Myometrial cell (primary cell): ENCODE measurements at places on chromosomes 4 and X. TPM values are rescaled to one million over a fixed set of nuclear protein-coding genes. Genes with fewer than 3 reads are reported as not detected.

GAGE1 gene
- total RNA-seq: not detected in 2 replicates

UGT2B17 gene
- not detected in 2 replicates for total RNA-seq

VSIG1 gene
- total RNA-seq: 0.35 TPM in 1 of 2 replicates, not detected in the other

CSN3 gene
- total RNA-seq: not detected in 2 replicates

SLIT2 gene
- 37.8 and 47.0 TPM in 2 replicates for total RNA-seq

JCHAIN gene
- total RNA-seq: 1.7 and 1.9 TPM in 2 replicates

FAM47A gene
- total RNA-seq: not detected in 2 replicates

ATP11C gene
- total RNA-seq: 25.1 and 42.7 TPM in 2 replicates

SLC6A14 gene
- total RNA-seq: not detected in 2 replicates

ENPP6 gene
- total RNA-seq: not detected in 2 replicates

GPM6B gene
- total RNA-seq: 0.29 and 0.35 TPM in 2 replicates

PNMA3 gene
- total RNA-seq: not detected in 2 replicates

XPNPEP2 gene
- total RNA-seq: 1.7 TPM in 1 of 2 replicates, not detected in the other

PNMA6F gene
- not detected in 2 replicates for total RNA-seq

SMR3A gene
- not detected in 2 replicates for total RNA-seq

DGKK gene
- total RNA-seq: not detected in 2 replicates

ATP8A1 gene
- 0.35 and 0.58 TPM in 2 replicates for total RNA-seq

ZFP42 gene
- total RNA-seq: not detected in 2 replicates

MGAT4D gene
- total RNA-seq: not detected in 2 replicates

IL13RA1 gene
- 28.8 and 35.8 TPM in 2 replicates for total RNA-seq

PAGE3 gene
- not detected in 2 replicates for total RNA-seq

TRIM60 gene
- total RNA-seq: not detected in 2 replicates

GPRASP3 gene
- total RNA-seq: 2.5 and 2.6 TPM in 2 replicates

ASMTL gene
- 30.8 and 44.7 TPM in 2 replicates for total RNA-seq

CSAG3 gene
- total RNA-seq: not detected in 2 replicates

GATA1 gene
- not detected in 2 replicates for total RNA-seq

TCP11X2 gene
- not detected in 2 replicates for total RNA-seq

TIGD4 gene
- total RNA-seq: 0.18 TPM in 1 of 2 replicates, not detected in the other

PF4V1 gene
- 1.6 TPM in 1 of 2 replicates, not detected in the other for total RNA-seq

ODAPH gene
- total RNA-seq: not detected in 2 replicates

ETNPPL gene
- not detected in 2 replicates for total RNA-seq

CT45A2 gene
- total RNA-seq: not detected in 2 replicates

FAM47E gene
- under 0.01 and 0.86 TPM in 2 replicates for total RNA-seq

REPS2 gene
- total RNA-seq: under 0.01 TPM in 1 of 2 replicates, not detected in the other

COX7B2 gene
- total RNA-seq: not detected in 2 replicates

OSTC gene
- total RNA-seq: 283 and 369 TPM in 2 replicates

ATP2B3 gene
- total RNA-seq: not detected in 2 replicates

ANOS1 gene
- 1.2 and 1.4 TPM in 2 replicates for total RNA-seq

KCND1 gene
- total RNA-seq: 1.4 and 2.0 TPM in 2 replicates

LRIT3 gene
- total RNA-seq: not detected in 2 replicates

GAGE12E gene
- total RNA-seq: not detected in 2 replicates

CENPVL1 gene
- not detected in 2 replicates for total RNA-seq
